ENCODE measurements at places on chromosomes 7 and 10.

GRCh38 chr10:114881901-114882300, 56.1 kb upstream of the TRUB1 start:
- no peak for DNase-seq

DNA sequence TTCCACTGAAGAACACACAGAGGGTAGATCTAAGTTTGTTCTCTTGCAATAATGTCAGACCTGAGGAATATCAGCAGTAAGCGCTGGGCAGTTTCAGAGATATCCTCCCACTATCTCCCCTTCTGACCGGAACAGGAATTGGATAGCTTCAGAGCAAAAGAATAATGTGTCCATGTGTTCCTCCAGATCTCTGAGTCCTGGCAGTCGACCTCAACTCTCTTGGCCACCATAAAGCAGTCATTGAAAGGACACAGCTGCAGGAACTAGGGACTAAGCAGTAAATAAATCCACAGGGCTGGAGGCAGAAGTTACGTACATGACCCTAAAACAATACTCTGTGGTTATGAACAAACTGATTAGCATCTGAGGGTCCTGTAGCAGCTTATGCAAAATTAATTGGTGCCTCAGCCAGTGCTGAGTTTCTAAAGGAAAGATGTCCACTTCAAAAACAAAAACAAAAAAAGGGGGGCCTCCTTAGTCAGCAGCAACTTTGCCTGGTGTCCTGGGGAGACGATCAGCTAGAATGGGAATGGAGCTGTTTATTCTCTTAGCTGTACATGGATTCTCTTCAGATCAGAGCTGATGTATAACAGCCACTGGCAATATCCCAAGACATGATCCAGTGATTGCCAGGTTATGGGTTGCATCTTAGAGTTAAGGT, 6.4 kb upstream of the PRTFDC1 start:
- DNase-seq: no peak

GRCh38 chr10:106226142-106226541, 938.4 kb downstream of the SORCS1 start:
- DNase-seq: no peak

GRCh38 chr7:28787106-28787505, 171.0 kb downstream of the TRIL start:
- DNase-seq: no peak

GRCh38 chr10:88389456-88389855, 193.7 kb downstream of the RNLS start:
- DNase-seq: peak; percentile 66

All from CD4-positive, alpha-beta T cell treated with Interleukin-10 for 1 hour (primary cell).